ENCODE measurements at places on chromosomes 11 and 22.

DNA sequence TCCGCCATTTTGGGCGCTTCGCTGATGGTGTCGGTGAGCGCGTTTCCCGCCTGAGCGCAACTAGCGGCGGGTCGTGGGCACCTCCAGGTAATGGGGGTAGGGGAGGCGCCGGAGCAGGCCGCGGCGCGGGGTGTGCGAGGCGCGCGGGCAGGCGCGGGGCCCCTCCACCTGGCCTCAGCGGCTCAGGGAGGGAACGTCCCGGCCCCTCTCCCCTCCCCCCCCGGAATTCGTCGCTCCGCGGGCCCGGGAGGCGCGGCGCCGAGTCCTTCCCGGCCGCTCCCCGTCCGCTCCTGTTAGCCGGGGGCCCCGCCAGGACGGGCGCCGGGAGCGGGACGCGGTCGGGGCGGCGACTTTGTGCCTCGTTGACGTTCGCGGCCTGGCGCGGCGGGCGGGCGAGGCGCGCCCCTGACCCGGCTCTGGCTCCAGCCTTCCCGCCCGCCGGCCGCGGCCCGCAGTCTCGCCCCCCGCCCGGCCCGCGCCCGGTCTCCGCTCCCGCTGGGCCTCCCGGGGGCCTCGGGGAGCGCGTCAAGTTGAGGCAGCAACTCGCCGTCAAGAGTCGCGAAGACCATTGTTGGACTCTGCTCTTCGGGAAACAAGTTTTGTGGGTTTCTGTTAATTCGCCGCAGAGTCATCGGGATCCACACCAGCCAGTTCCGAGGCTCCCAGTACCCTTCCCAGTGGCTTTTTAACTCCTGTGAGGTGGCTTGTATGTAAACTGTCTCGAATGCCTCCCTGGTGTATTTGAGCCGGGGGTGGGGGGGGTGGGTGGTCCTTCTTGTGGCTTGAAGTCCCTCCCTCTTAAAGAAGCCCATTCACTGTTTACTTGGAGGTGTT lies at the start of gene PPP6R3:
TSS of gene PPP6R3 (plus strand) at position 12 of the 834 bp plus-strand sequence. CDS start 76,913 bp downstream, outside the sequence.
- DNase-seq = no peak

GRCh38 chr11:47325271-47326041 lies 27.0 kb downstream of the MYBPC3 start:
- no peak for DNase-seq

GRCh38 chr11:60756307-60757032 lies at the start of gene MS4A15:
MS4A15 (plus strand) TSS chr11:60756867; CDS start chr11:60763734, 6,867 bp downstream.
- no peak for DNase-seq

DNA sequence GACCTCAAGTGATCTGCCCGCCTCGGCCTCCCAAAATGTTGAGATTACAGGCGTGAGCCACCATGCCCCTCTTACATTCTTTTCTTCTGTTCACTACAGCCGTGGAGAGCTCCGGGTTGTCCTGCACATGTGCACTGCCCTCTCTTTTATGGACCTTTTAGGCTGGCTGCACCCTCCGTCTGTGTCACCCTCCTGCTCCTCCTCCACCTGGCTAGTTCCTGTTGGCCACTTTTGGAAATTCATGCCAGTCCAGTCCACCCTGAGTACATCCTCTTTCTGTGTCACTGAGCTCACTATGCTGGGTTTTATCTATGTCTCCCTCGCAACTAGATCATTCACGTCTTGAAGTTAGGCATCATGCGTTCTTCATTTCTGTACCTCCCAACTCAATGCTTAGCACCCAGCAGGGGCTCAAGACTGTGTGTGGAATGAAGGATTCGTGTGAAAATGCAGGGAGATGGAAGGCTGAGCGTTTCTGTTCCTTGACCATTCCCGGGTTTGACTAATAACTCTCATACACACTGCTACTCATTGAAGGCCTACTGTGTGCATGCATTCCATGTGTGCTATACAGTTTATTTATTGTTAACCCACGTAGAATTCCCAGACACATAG lies 60.6 kb downstream of the PTPRJ start:
- no peak for DNase-seq

- DNase-seq = no peak
Observed at GRCh38 chr22:36753120-36753802, 22.7 kb downstream of the IFT27 start.

Measured in BE2C (cell line).